Dermis blood vessel endothelial cell (primary cell): ENCODE measurements at places on chromosomes 11 and 22. TPM values are rescaled to one million over a fixed set of nuclear protein-coding genes. Genes with fewer than 3 reads are reported as not detected.

DNA sequence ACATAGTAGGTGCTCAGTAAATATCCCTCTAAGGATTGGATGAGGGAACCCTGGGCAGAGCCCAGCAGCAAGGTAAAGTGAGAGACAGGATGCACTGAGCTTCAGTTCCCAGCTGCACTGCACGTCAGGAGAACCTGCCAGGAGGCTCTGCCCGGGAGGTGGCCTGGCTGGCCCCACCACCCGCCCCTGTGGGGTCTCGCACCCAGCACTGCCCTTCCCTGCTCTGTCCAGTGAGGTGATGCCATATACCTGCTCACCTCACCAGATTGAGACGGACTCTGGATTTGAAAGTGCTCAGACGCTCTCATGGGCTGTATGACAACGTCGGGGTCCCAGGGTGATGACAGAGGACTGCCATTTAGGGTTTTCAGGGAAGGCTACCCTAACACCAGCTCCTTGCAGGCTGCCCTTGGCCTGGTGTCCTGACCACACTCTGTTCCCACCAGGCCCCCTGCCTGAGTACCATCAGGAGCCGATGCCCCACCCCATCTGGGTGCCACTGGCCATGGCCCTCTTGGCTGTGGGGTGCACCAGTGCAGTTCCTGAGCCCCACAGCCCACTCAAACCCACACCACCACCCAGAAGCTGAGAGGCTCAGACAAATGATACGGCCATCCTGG is 61.7 kb upstream of the FGF3 start:
- DNase-seq: no peak

GRCh38 chr11:107549253-107549953 is 16.1 kb downstream of the ALKBH8 start:
- peak; percentile 76 for DNase-seq

GRCh38 chr11:2587976-2588748 is 111.6 kb downstream of the KCNQ1OT1 start:
- no peak for DNase-seq

- no peak for DNase-seq
Observed at GRCh38 chr11:11807811-11808782, 33.7 kb upstream of the USP47 start.

- no peak for DNase-seq
Observed at GRCh38 chr11:67642173-67643120, 2.9 kb upstream of the TBX10 start.

GRCh38 chr11:45663486-45664375 is 1.7 kb downstream of the CHST1 start:
- DNase-seq: no peak

DNA sequence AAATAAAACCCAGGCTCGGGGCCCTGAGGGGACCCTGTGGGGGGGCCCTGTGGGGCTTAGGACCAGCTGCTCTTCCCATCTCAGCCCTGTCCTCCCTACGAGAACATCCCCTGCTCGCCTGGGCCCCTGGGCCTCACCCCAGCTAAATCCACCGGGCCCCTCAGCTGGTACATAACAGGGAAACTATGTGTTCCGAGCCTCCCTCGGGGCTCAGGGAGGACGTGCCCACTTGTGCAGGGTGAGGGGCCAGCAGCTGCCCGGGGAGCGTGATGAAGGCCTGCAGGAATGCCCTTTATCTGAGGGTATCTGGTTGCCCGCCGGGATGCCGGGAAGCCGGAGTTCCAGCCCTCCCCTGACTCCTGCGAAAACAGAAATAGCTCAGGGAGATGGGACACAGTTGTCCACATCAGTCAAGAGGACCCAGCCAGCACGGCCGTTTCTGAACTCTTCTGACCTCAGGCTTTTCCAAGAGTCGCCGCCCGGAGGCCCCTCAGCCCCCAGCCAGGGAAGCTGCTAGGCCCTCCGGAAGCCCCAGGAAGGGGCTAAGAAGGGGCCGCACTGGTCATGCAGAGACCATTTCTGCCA is 20.6 kb downstream of the MRPL23 start:
- no peak for DNase-seq

DNA sequence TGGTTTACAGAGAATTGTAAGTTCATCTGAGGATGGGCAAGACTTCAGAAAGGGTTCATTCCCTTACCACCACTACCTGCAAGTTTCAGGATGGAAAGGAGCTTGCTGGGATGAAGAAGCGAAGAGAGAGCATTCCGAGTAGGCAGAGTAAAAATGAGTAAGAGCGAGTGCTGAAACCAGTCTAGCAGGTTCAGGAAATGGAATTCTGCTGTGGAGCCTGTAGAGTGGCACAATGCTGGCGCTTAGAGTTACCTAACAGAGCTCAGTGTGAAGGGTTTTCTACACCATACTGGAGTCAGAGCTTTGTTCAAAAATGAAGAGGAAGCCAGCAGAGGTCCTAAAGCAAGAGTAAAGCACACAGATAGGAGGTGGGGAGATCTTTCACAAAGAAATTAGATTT is 179.2 kb upstream of the ZC3H12C start:
- DNase-seq: peak; percentile 13

GRCh38 chr22:39717099-39717498 is 146.5 kb downstream of the CACNA1I start:
- no peak for DNase-seq

Gene KCNC1
- not detected in 2 replicates for total RNA-seq

- no peak for DNase-seq
Observed at GRCh38 chr11:35257281-35257680, 118.3 kb downstream of the CD44 start.

- no peak for DNase-seq
Observed at GRCh38 chr11:2154195-2154585, 6.8 kb downstream of the INS start.

DNA sequence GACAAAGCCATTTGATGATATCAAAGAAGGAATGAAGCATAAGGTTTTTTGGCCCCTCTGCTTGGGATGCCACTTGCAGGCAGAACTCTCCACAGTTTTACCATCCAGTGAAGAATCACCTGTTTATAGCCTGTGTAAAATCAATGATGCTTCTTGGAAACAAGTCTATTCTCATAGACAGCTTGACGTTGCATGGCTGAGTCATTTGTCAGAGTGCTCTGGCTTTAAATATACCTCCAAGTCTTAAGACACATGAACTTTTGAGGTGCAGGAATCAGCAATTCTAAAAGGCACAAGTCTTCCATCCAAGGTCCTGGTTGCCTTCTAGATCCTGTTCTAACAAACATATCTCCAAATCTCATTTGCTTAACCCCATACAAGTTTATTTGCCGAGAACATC is 53.6 kb upstream of the KIRREL3 start:
- DNase-seq: no peak

Gene SLC22A6
- not detected in 2 replicates for total RNA-seq

Gene SLCO2B1
- total RNA-seq: 3.7 and 7.8 TPM in 2 replicates

- DNase-seq: no peak
Observed at GRCh38 chr22:33969045-33969444, 48.8 kb upstream of the LARGE1 start.

Gene HPX
- 0.19 and 0.51 TPM in 2 replicates for total RNA-seq

GRCh38 chr11:111173221-111173620 is 72.3 kb upstream of the POU2AF2 start:
- DNase-seq: no peak

Gene ANKK1
- total RNA-seq: not detected in 2 replicates

GRCh38 chr11:74453373-74453975 is 13.9 kb downstream of the KCNE3 start:
- peak; percentile 88 for DNase-seq

DNA sequence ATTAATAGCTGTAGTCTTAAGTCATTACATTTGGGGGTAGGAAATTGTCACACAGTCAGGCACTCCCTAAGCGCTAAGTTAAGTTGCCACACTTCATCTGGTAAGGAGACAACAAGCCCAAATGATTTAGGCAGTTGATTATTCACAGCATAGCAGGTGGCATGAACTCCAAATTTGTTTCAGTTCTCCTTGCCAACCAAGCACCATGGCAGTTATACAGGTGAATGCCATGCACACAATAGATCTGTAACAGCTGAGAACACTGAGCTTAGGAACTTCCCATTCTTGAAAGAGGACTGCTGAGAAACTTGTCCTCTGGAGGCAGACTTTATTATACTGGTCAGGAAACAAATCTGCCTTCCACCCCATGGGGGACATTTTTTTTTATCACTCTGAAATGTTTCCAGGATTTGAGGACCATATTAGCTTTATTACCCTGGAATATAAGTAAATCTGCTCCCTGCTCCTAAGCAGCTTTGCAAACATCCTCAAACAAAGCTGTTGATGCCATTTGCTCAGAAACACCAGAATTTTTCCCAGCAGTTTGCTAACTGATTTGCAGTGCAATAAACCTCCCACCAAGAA is 5.1 kb upstream of the INTS4 start:
- DNase-seq: no peak

DNA sequence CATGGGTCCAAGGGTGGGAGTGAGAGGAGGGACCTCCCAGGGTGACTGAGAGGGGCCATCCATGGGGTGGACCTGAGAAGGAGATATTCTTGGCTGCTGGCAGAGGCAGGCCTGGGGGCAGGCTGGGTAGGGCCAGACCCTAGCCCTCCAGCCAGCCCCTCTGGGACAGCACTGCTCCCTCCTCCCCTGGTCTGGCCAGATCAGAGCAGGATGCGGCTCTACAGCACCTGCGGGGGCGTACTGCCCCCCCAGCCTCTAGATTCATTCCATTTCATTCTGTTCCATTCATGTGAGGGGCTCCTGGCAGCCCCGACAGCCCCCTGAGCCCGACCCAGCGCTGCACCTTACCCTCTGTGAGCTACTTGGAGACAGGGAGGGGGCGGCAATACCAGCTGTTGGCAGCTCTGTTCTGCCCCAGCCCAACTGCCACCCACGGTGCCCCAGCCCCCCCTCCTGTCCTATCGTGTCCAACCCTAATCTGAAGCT is 34.3 kb upstream of the MYRF start:
- no peak for DNase-seq

DNA sequence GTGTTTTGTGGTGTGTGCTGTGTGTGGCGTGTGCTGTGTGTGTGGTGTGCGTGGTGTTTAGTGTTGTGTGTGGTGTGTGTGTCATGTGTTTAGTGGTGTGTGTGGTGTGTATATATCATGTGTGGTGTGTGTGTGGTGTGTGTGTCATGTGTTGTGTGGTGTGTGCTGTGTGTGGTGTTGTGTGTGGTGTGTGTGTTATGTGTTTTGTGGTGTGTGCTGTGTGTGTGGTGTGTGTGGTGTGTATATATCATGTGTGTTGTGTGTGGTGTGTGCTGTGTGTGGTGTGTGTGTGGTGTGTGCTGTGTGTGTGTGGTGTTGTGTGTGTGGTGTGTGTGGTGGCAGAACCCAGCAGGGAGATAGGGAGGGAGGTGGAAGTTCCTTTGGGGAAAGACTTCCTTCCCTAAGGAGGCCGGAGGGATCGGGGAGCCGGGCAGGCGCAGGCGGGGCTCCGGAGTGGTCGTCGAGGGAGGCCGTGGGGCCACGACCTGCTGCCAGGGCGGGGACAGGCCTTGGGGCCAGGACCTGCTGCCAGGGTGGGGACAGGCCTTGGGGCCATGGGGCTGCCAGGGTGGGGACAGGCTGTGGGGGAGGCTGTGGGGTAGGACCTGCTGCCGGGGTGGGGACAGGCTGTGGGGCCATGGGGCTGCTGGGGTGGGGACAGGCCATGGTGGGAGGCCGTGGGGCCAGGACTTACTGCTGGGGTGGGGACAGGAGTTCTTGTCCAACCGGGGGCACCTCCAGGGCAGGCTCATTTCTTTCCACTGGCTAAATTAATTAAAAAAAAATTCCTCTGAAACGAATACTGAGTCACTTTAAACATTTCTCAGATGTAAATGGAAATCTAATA is 15.2 kb downstream of the PIM3 start:
- DNase-seq: no peak

DNA sequence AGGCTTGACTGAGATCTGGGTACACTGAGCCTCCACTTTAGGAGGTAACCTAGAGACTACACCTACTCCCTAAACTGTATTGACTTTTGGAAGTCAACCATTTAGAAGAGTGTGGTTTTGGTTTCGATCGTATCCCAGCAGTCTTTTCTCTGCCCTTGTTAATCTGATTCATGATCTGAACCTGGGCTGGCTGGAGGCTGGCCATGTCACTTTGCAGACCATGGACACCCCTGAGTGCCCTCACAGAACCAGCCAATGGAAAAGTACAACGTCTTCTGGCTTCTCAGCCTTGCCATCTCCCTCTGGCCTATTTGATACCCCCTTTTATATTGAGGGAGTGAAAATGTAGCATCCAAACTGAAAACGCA is 10.8 kb downstream of the EHF start:
- DNase-seq: no peak

Gene CCDC15
- total RNA-seq: 1.5 and 2.9 TPM in 2 replicates

DNA sequence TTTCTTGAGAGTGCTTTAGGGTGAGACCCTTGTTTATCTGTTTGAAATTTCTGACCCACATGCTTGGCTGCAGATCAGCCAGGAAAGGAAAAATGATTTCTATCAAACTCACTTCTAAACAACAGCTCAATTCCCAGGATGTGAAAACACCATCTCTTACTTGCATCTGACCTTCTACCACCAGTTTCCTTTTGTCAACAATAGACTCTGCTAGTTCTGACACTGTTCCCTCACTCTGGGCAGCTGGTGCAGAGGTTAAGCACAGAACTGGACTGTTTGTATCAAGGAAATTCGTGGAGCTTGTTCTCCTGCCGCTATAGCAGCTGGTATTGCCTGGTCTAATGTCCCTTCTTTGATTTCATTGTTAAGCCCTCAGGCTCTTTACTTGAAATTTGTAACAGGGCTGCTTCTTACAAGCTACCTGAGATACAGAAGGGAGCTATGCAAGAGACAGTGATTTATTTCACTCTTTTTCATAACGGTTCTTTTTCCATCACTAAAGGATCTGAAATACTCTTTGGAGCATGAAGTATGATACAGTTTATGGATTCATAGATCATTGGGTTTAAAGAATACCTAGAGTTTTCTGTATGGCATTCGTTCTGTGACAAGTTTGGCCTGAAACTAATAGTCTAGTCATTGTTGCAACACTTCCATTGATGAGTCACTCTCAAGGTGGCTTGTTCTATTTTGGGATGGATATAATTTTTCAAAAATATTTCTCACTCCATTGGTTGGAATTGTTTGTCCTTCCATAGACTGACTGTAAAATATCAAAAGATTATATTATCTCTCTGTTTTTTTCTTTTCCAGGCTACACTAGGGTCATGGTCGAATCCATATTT is 178.2 kb upstream of the ZC3H12C start:
- DNase-seq: peak; percentile 84

DNA sequence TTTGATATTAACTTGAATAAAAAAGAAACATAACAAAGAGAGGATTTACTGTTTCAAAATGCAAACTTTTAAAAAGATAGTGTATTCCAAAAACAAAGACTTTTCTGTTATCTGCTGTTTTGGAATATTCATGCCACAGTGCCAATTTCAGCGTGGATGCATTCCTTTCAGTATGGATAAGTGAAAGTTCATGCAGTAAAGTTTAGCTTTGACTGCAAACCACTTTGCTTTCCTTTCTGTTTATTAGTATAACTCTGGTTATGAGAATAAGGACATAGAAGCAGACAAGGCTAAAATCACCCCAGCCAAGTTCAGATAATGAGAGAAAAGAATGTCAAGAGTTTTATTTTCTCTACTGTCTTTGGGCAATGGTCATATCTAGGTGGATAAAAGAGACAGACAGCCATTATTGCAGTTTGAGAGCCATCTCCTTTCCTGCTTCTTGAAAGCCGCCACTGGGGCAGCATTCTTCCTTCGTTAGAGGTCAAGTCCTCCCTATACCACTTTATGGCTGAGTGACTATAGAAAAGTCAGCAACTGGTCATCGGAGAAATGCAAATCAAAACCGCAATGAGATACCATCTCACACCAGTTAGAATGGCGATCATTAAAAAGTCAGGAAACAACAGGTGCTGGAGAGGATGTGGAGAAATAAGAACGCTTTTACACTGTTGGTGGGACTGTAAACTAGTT is 82.4 kb upstream of the BLID start:
- no peak for DNase-seq

Gene NOX4
- 30.6 and 59.8 TPM in 2 replicates for total RNA-seq

Gene CRYBB2
- total RNA-seq: not detected in 2 replicates
